Epithelial cell of esophagus (primary cell): ENCODE measurements at places on chromosomes 7 and 10.
A peak's percentile ranks its signal among the peaks of the same experiment; 100 is the strongest.

DNA sequence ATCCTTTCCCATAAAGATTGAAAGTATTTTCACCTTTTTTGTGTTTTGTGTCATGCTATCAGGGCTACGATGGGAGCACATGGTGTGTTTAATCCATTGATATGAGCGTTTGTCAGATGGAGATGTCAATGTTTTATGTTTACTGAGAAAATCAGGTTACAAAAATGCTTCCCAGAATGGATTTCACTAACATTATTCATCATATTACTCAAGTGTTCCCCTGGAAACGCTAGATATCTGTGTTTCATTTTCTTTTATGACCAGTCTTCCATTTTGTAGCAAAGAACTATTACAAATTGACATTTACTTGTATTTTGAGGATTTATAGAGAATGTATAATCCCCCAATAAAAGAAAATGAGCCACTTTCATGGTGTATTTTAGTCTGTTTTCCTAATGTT lies 293.5 kb upstream of the AKR1E2 start:
- DNase-seq: peak; percentile 80

DNA sequence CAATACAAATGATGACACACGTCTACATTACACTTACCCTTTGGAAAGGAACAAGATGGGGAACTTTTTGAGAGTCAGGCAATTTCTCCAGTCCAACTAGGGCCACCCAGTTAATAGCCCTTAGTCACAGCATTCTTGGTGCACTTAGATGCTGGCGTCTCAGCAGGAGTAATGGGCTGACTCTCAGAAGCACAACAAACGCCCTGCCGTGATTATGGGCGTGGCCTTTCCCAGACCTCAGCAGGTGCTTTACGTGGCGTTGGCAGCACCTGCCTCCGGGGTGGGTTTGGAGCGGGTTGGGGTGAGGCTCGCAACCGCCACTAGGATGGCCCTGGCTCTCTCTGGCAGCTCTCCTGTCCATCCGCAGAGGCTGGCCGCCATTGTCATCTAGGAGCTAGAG lies 147.6 kb upstream of the SHH start:
- DNase-seq: peak; percentile 3

DNA sequence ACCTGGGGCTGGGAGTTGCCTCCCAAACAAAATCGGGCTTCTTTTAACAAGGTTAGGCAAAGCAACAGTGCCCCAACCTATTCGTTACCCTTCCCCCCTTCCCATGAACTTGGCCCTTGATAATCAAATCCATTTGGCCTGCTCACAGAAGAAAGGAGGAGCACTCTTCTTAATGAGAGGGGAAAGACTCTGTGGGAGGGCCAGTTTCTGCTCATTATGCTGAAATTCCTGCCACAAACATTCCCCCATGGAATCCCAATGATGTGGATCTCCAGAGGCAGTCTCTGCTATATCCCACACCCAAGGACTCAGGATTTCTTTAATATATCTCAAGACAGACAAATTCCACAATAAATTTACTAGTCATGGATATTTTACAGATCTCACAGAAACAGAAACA lies 43.0 kb downstream of the LSM5 start:
- DNase-seq: no peak

DNA sequence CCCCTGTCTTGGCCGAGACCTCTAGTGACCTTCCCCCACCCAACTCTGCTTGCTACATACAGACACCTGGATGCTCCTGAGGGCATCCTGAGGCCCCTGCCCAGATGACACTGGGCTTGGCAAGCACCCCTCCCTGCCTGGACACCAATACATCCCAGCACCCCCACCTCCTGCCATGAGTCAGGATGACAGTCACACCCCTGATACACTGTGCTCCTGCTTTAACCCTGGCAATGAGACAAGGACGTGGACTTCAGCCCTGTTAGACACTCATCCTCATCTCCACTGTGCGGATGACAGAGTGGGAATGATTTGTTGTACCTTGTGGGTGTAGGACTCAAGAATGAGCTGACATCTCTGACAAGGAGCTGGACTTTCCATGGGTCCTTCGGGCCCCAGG lies 186.3 kb upstream of the ADCY1 start:
- DNase-seq: no peak

GRCh38 chr10:133174689-133175263 lies 14.8 kb downstream of the KNDC1 start:
- DNase-seq: no peak

DNA sequence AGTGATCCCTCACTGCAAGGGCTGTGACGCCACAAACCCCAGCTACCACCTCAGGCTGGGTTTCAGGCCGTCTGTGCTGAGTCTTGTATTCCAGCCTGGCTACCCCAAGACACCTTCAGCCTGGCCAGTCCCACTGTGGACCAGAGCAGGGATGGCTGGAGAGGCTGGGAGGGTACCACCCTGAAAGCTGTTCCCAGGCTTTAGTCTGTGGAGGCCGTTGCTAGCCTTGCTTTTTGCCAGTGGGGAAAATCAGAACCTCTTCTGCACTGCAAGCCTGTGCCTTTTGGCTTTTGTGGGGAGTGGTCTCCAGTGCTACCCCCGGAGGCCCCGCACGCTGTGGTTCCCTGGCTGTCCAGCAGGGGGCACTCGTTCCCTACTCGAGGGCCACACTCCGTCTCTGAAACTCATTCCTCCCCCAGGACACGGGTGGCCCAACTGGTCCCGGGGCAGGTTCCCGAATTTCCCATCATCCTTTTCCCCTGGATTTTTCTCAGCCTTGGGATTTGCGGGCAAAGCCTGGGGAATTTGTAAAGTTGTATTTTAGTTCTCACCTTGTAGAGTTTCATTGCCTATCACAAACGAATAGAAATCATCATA lies 128.4 kb upstream of the BTBD16 start:
- DNase-seq: peak; percentile 21

- DNase-seq: no peak
These were observed 12.2 kb downstream of the PTN start for GRCh38 chr7:137331378-137331777.

DNA sequence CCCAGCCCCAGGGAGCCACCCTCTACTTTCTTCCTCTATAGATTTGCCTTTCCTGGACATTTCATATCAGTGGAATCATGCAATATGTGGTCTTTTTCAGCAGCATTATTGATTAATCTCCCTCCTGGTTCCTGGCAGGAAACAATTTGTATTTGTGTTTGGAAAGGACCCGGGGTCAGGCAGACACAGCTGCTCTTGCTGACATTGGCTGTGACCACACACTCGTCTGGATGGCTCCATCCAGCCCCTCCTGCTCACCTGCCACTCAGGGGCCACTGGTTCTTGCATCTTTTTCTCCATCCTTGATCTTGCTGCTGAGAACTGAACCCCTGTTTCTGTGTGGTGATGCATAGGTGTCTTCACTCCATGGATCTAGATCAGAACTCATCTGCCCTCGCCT lies 176.6 kb upstream of the MKI67 start:
- no peak for DNase-seq

DNA sequence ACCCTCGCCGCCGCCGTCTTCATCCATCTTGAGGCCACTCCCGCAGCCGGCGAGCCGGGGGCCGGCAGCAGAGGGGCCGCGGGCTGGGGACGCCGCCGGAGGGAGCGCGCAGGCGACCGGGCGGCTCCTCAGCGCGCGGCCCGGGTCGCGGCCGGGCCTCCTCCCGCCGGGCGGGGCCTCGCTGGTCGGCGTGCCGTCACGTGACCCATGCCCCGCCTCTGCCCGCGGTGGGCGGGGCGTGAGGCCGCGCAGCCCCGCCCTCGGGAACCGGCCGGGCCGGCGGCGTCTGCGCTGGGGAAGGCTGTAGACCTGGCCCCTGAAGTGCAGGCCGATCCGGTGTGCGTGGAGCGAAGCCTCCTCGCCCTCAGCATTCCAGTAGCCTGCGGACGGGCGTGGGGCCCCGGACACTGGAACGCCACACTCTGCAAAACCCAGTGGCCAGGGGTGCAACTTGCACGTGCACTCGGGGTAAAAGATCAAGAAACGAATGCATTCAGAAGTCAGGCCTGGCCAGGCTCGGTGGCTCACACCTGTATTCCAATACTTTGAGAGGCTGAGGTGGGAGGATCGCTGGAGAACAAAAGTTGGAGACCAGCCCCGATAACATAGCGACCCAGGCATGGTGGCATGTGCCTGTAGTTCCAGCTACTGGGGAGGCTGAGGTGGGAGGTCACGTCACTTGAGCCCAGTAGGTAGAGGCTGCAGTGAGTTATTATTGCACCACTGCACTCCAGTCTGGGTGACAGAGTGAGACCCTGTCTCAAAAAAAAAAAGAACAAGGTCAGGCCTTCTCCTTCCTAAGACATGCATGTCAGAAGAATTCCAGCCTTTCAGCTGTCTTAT lies at the start of gene CYTH3:
Gene CYTH3 (minus strand): TSS at position 144 of the 843 bp plus-strand sequence. CDS start 117 bp downstream, at position 27.
- peak; percentile 85 for DNase-seq

DNA sequence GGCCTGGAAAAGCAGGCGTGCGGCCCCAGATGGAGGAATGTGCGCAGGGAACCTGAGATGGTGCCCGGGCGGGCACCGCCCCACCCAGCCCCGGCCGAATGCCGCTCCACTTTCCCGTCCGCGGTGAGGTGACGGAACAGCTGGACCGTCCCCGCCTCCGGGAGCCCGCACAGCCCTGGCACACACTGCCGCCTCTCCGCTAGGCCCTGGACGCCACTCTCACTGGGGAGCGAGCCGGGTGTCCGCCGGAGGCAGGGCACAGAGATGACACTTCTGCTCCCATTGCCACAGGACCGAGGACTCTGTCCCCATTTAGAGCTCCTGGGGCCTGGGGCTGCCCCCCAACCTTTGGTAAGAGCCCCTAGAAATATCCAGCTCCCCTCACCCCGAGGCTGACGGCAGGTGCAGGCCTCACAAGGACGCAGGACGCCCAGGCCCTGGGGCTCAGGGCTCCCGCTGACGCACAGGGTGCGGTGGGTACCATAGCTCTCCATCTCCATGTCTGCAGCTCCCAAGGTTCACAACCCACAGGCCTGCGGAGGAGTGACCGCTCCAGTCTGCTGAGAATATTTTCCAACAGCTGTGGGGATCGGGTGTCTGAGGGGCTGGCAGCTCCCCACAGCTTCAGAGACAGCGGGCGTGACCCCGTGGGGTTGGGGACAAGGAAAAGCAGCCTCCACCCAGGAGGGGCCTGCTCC lies 52.2 kb upstream of the PDGFA start:
- no peak for DNase-seq

- peak; percentile 73 for DNase-seq
These were observed 61.8 kb downstream of the RASGEF1A start for GRCh38 chr10:43204943-43205671.

DNA sequence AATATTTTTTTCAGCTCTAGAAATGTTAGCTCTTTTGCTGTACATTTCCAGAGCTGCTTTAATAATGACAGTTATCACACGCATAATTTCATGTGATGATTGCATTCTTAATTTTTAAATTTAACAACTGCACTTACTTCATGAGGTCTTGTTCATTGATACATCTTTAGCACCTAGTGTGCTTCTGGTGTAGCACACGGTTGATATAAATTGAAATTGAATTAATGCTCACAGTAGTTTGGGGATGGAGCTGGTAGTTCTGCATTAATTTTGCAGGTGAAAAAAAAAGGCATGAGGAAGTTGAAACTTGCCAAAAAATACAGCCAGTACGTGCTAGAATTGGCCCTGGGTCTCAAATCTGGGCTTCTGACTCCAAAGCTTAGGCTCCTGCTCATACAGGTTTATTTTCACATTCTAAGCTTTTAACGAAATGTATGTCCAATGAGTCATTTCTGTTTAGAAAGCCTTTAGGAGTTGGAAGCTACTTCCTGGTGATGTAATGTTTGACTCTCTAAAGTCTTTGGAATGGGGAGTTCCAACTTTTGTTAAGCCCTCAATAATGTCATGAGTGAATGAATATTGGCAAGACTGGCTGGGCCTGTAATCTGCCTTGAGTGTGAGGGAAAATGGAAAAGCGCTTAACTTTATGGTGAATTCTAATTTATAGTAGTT lies 62.5 kb downstream of the DAGLB start:
- DNase-seq: peak; percentile 96

DNA sequence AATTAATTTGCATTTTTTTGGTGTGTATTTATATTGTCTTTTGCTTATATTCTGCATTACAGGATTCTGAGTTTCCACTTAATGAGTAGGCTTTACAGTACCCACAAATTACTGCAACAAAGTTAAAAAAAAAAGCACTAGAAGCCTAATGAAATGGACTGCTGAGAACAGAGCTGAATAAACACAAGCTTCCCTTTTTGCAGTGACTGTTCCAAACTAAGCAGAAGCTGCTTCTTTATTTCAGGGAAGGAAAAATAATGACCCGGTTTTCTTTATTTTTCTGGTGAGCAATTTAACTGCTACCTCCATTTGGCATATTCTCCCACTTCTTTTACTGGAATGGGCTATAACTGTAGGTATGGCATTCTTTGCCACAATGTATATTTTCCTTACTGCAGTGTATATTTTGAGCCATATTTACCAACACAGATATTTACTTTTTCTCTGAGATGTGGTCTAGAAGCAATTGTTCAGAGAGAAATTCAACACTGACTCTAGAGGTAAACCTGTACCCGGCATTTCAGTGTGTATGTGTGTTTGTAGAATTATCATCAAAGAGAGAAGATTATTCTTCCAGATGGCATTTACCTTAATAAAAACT lies 56.9 kb downstream of the HDAC9 start:
- DNase-seq: no peak

DNA sequence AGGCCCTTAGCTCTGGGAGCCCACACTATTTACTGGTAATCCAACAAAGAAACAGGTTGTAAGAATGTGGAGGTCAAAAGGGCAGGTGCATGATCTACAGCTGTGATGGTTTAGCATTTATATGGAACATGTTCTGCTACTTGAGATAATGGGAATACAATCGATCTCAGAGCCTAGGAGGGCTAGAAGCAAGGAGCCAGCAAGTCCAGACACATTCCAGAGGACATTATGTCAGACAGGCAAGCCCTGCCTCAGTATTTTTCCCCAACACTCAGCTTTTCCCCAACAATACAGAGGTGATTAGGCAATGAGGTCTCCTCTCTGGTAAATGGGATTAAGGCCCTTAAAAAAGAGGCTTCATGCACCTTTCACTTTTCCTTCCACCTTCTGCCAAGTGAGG lies 21.4 kb upstream of the GNAT3 start:
- DNase-seq: peak; percentile 60

GRCh38 chr7:131095346-131095745 lies 232.3 kb upstream of the MKLN1 start:
- no peak for DNase-seq

GRCh38 chr10:98261436-98262277 lies 6.3 kb downstream of the LOXL4 start:
- no peak for DNase-seq
